ENCODE measurements at places on chromosomes 4 and X. TPM values are rescaled to one million over a fixed set of nuclear protein-coding genes. Genes with fewer than 3 reads are reported as not detected.
A peak's percentile ranks its signal among the peaks of the same experiment; 100 is the strongest.

- H3K36me3 ChIP-seq = no peaks in the 10 kb centered on the region
- H3K4me1 ChIP-seq = no peaks in the 10 kb centered on the region
- no peaks in the 10 kb centered on the region for H3K27me3 ChIP-seq
- H3K4me3 ChIP-seq = no peak overlapping the region
Measured at GRCh38 chrX:139094671-139095592, 383.4 kb upstream of the FGF13 start.

DNA sequence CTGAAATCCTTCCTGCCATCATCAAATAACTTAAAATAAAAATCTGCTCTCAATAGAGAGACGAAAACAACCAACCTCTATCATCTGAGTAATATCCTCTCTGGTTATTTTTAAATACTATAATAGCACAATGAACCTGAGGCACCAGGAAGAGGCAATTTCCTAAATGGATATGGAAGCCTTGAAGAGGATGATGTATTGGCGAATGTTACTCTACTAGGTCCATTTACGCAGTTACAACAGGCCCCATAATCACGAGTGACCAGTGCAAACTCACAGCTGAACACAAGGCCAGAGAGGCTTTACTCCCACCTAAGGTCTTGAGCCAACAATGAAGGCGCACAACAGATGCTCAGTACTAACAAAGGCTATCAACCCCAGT is 678.8 kb upstream of the NR3C2 start:
- DNase-seq = no peak
- H3K4me1 ChIP-seq = peaks cover 12% of the 10 kb centered on the region
- H3K4me3 ChIP-seq = no peak overlapping the region
- no peaks in the 10 kb centered on the region for H3K36me3 ChIP-seq
- H3K27ac ChIP-seq = no peak overlapping the region
- H3K27me3 ChIP-seq = no peaks in the 10 kb centered on the region

GRCh38 chr4:72375073-72375736 is 193.8 kb downstream of the ADAMTS3 start:
- DNase-seq = no peak
- H3K27ac ChIP-seq = no peak overlapping the region
- no peaks in the 10 kb centered on the region for H3K27me3 ChIP-seq
- no peaks in the 10 kb centered on the region for H3K4me1 ChIP-seq

GRCh38 chrX:129945131-129945530 is 37.3 kb upstream of the BCORL1 start:
- no peaks in the 10 kb centered on the region for H3K36me3 ChIP-seq
- no peak overlapping the region for H3K27ac ChIP-seq
- H3K4me1 ChIP-seq = no peaks in the 10 kb centered on the region
- DNase-seq = no peak
- H3K27me3 ChIP-seq = no peaks in the 10 kb centered on the region

DNA sequence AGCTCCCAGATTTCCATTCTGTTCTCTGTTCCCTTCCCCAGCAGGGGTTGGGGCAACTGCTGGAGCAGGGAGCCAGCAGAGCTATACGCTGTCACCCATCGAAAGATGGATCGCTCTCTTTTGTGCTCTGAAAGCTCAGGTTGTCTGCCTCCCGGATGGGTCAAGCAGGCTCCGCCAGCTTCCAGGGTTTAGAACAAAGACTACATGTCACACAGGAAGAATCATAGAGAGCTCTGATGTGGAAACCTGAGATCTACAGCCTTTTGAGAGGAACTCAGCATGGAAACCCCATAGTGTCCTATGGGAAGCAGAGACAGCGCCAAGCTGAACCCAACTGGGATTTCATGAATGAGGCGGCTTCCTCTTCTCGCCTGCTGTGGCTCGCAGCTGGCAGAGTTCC is 205.4 kb downstream of the HS3ST1 start:
- H3K27me3 ChIP-seq = no peaks in the 10 kb centered on the region
- no peaks in the 10 kb centered on the region for H3K36me3 ChIP-seq
- no peak overlapping the region for H3K4me3 ChIP-seq
- no peak for DNase-seq
- H3K27ac ChIP-seq = no peak overlapping the region

GRCh38 chrX:49171752-49172279 is at the start of gene PLP2:
Gene PLP2 (plus strand): TSS chrX:49171898. CDS start chrX:49172001, 103 bp downstream.
- no peaks in the 10 kb centered on the region for H3K27me3 ChIP-seq
- DNase-seq = peak; percentile 52
- H3K27ac ChIP-seq = peak within 1 kb of the TSS; percentile 78
- peak within 1 kb of the TSS; percentile 69 for H3K4me3 ChIP-seq
- peaks cover 12% of the 10 kb centered on the region for H3K4me1 ChIP-seq

DNA sequence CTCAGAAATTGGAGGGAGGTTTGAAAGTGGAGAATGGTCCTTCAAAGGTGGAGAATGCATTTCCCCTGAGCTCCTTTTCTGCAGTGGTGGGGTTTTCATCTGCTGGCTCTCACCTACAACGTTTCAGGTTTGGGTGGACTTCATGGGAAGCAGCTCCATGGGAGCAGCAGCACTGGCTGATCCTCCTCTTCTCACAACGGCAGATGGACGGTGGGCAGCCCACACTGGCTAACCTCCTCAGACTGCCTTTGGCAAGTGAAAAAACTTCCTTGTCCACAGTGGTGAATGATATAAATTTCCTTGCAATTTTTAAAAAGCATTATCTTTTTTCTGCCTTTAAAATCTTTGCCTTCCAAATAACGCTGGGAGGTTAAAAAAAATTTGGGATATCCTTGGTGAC is 93.5 kb downstream of the ZNF827 start:
- no peaks in the 10 kb centered on the region for H3K27me3 ChIP-seq
- no peaks in the 10 kb centered on the region for H3K4me1 ChIP-seq

- H3K27ac ChIP-seq = no peak overlapping the region
- no peaks in the 10 kb centered on the region for H3K27me3 ChIP-seq
- no peak for DNase-seq
- H3K4me3 ChIP-seq = no peak overlapping the region
- H3K36me3 ChIP-seq = no peaks in the 10 kb centered on the region
- no peaks in the 10 kb centered on the region for H3K4me1 ChIP-seq
Measured at GRCh38 chr4:123621072-123621705, 224.6 kb downstream of the SPRY1 start.

DNA sequence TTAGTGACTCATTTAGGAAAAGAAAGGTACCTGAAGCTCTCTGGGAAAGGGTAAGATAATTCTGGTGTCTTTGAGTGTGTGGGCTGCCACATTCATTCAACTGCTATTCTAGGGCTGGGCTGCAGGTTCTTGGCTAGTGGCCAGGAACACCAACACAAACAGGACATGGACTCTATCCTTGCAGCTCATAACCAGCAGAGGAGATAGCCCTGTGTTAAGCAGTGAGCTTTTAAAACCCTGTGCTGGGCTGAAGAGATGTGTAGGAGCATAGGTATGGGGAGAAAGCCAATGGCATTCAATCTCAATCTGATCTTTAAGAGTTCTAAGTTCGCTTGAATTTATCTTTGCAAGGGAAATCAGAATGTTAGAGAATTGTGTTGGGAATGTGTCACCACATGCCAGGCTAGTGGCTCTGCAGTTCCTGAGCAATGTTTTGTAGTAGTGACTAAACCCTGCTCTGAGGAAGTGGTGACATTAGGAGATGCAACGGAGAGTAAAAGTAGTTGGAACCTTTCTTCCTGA is 39.2 kb downstream of the SGMS2 start:
- H3K36me3 ChIP-seq = no peaks in the 10 kb centered on the region
- peak; percentile 40 for DNase-seq
- no peak overlapping the region for H3K27ac ChIP-seq
- H3K4me3 ChIP-seq = no peak overlapping the region
- peaks cover 16% of the 10 kb centered on the region for H3K4me1 ChIP-seq

GRCh38 chr4:103073792-103074438 is 2.6 kb downstream of the SLC9B2 start:
- H3K27ac ChIP-seq = no peak overlapping the region
- no peaks in the 10 kb centered on the region for H3K27me3 ChIP-seq
- DNase-seq = no peak
- peaks cover 14% of the 10 kb centered on the region for H3K36me3 ChIP-seq
- H3K4me1 ChIP-seq = peaks cover 17% of the 10 kb centered on the region

GRCh38 chrX:1537031-1537715 is at the start of gene P2RY8:
Gene P2RY8 (minus strand): TSS chrX:1537185. CDS start chrX:1466558, 70,627 bp downstream.
- no peaks in the 10 kb centered on the region for H3K4me1 ChIP-seq
- no peak within 1 kb of the TSS for H3K27ac ChIP-seq
- no peak within 1 kb of the TSS for H3K4me3 ChIP-seq
- H3K36me3 ChIP-seq = no peaks in the 10 kb centered on the region

- H3K4me1 ChIP-seq = 0 out of 2 replicates have a peak, but pooled peaks cover 8% of the 10 kb centered on the region
- no peaks in the 10 kb centered on the region for H3K27me3 ChIP-seq
- H3K4me3 ChIP-seq = no peak overlapping the region
- no peak overlapping the region for H3K27ac ChIP-seq
Measured at GRCh38 chr4:139163806-139164206, 13.2 kb downstream of the ELF2 start.

DNA sequence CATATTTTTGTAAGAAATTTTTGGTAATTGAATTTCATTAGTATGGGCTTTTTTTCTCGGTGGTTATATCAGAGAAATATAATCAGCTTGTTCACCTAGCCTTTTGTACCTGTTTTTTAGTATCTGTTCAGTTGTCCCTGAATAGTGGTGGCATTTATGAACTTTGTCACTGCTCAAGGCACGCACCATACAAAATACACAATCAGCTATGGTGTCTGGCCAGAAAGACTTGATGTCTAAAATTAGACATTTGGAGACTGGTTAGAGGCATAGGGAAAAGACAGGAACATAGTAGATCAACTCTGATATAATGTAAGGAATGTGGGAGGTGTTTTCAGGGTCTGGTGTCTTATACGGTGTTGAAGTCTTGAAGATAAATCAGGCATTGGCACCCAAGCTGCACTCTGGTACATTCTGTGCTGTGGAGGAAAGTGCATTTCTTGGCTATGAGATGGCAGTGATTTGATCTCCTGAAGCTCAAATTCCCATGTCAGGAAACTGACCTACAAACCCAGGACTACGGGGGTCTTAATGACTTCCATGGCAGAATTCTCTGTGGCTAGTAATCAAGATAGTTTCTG is 3.6 kb downstream of the ART3 start:
- no peak overlapping the region for H3K27ac ChIP-seq
- no peaks in the 10 kb centered on the region for H3K27me3 ChIP-seq
- H3K4me3 ChIP-seq = no peak overlapping the region
- no peak for DNase-seq

- H3K4me1 ChIP-seq = no peaks in the 10 kb centered on the region
- no peaks in the 10 kb centered on the region for H3K36me3 ChIP-seq
- no peaks in the 10 kb centered on the region for H3K27me3 ChIP-seq
- no peak overlapping the region for H3K27ac ChIP-seq
- no peak overlapping the region for H3K4me3 ChIP-seq
Measured at GRCh38 chr4:61426229-61426628, 226.1 kb downstream of the ADGRL3 start.

DNA sequence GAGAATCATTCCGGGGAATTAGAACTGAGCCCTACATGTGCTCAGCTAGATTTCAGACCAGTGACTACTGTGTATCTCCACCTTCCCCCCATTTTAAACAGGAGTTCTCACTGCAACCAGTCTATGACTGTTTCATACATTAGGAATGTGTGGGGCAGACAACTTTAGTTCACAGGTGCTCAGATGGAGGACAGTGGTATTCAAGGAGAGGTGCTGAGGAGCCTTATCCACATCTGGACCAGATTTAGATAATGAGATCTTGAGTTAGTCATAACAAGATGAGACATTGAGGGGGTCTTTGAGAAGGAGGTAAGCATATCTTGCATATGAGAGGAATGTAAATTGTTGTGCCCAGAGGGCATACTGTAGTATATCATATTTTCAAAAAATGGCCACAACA is 32.8 kb upstream of the RELL1 start:
- H3K27ac ChIP-seq = no peak overlapping the region
- no peaks in the 10 kb centered on the region for H3K36me3 ChIP-seq
- H3K4me1 ChIP-seq = no peaks in the 10 kb centered on the region
- no peaks in the 10 kb centered on the region for H3K27me3 ChIP-seq
- no peak for DNase-seq
- no peak overlapping the region for H3K4me3 ChIP-seq

DNA sequence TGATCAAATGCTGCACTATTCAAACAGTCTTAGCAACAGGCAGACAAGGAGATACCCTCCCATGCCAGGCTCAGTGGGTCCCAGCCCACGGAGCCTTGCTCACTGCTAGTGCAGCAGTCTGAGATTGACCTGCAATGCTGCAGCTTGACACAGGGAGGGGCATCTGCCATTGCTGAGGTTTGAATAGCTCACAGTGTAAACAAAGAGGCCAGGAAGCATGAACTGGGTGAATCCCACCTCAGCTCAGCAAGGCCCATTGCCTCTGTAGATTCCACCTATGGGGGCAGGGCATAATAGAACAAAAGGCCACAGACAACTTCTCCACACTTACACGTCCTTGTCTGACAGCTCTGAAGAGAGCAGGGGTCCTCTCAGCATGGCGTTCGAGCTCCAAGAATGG is 26.6 kb upstream of the ZXDB start:
- no peaks in the 10 kb centered on the region for H3K4me1 ChIP-seq
- H3K36me3 ChIP-seq = no peaks in the 10 kb centered on the region
- H3K4me3 ChIP-seq = no peak overlapping the region
- no peak overlapping the region for H3K27ac ChIP-seq

- H3K36me3 ChIP-seq = no peaks in the 10 kb centered on the region
- H3K4me3 ChIP-seq = no peak overlapping the region
- H3K27me3 ChIP-seq = no peaks in the 10 kb centered on the region
- no peak overlapping the region for H3K27ac ChIP-seq
Measured at GRCh38 chrX:13338996-13339515, 19.2 kb upstream of the ATXN3L start.

DNA sequence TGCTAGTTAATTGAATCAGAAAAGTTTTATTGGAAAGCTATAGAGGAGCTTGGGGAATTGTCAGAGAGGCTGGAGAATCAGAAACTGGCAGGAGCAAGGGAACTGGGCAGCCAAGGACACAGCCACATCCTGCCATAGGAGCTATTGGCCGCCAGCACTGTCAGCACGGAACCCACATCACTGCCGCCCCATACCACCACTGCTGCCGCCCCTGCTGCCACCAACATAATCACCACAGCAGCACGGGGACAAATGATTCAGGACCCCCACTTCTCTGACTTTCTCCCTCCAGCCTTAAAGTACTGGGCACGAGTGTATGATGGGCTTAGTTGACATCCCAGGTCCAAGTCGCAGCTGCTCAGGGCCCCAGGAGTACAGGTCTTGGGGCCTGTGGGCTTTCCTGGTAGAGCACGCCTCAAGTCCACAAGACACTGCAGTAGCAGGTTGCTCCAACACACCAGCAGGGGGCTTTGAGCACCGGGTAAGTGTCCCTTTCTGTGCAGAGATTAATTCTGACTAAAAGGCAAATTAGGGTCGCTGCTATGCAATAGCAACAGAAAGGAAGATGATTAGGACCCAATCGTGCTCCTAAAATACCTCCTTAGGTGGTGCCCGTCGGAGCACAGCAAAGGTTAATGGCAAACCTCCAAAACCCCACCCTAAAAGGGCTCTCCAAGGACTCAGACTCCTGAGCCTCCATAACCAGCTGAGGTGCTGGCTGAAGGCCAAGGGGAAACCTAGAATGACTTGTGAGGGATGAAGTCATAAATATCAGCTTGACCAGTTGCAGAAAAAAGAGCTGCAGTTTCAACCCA is 6.9 kb downstream of the PJA1 start:
- H3K4me1 ChIP-seq = no peaks in the 10 kb centered on the region
- H3K27me3 ChIP-seq = no peaks in the 10 kb centered on the region
- H3K4me3 ChIP-seq = no peak overlapping the region
- peaks cover 7% of the 10 kb centered on the region for H3K36me3 ChIP-seq

Gene PPEF2
- not detected for total RNA-seq

Gene DIAPH2
- 4.1 TPM for total RNA-seq

Gene CLDN2
- 0.11 TPM for total RNA-seq

Gene CT47A7
- total RNA-seq = not detected

Gene IL2RG
- not detected for total RNA-seq

Gene VEGFD
- total RNA-seq = not detected

Gene FBXW7
- total RNA-seq = 28.9 TPM

Gene TAF1
- 14.0 TPM for total RNA-seq

All from SJSA1 (cell line).